Hippocampal formation (tissue), 2 donors: ENCODE measurements at places on chromosomes 13 and 19.

- no peak for DNase-seq
These were observed 771.0 kb downstream of the EFNB2 start for GRCh38 chr13:105764486-105764885.

GRCh38 chr13:31014456-31014855 is 82.0 kb downstream of the TEX26 start:
- DNase-seq, result no peak

DNA sequence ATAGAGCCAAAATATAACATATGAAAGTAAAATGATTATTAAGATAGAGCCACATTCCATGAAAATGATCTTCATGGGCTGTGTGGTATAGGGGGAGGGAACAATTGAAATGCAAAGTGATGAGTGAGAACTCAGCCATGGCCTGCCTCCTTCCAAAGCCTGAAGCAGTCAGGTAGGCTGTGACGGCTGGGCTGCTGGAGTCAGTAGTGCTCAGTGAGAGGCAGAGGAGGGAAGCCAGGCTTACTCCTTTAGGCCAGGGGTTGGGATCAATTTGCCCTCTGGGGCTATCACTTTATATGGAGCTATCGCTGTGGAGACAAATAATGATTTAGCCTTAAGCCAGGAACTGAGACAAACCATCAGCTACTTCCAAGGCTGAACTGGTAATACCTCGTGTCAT is 654.9 kb downstream of the FGF9 start:
- DNase-seq, result no peak

GRCh38 chr13:92966900-92967299 is 259.7 kb upstream of the GPC6 start:
- no peak for DNase-seq

DNA sequence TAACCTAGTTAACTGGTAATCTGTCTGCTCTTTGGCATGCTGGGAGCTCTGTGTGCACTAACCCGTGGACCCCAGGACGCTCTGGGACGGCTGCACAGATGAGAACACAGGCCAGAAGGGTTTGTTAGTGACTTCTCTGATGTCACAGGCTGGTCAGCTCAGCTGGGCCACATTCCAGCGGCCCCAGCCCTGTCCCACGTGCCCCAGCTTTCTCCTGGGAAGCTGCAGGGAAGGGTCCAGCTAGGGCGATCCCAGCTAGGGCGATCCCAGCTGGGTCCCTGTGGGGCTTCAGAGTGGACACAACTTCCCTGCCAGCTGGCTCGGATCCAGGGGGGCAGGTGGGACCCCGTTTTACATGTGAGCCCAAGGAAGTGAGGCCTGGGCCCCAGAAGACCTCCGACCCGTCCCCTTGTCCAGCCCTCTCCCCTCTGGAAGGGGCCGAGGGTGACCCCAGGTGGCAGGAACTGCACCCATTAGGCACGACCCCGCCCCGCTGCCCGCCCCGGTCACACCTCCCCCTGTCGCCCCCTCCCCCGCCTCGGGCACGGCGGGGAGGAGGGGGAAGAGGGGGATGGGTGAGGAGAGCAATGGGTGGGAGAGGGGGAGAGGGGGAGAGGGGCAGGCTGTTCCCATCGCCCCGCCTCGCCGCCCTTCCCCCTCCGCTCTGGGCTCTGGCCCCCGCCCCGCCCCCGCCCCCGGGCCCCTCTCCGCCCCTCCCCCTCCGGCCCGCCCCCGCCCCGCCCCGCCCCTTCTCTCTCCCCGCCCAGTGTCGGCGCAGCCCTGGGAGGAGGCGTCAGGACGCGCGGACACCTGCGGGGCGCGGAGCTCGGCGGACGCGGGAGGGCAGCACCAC is 75.2 kb upstream of the MCF2L start:
- DNase-seq, result no peak
